DMS153 (cell line): ENCODE measurements at places on chromosomes 4 and X.
A peak's percentile ranks its signal among the peaks of the same experiment; 100 is the strongest.

GRCh38 chr4:17068891-17069290 is 170.4 kb upstream of the LDB2 start:
- DNase-seq: no peak

DNA sequence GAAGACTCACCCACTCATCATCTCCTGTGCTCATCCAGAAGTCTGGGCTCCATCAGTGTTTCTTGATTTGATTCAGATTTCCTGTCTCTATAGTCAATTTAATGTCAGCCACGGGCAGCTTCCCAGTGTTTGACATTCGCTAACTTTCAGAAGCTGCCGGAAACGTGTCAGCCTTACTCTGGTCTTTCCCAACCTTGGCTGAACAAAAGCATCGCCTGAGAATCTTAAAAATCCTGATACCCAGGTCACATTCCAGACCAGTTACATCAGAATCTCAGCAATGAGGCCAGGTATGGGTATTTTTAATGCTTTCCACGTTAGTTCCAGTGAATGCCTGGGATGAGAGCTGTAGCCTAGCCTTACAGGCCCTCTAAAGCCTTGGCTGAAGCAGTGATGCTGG is 233.8 kb downstream of the FRMPD4 start:
- no peak for DNase-seq

- DNase-seq: no peak
Observed at GRCh38 chr4:165085946-165086345, 26.7 kb downstream of the TMEM192 start.

- no peak for DNase-seq
Observed at GRCh38 chrX:47991263-47992094, 12.3 kb downstream of the ZNF182 start.

- no peak for DNase-seq
Observed at GRCh38 chr4:53313510-53313909, 52.4 kb downstream of the SCFD2 start.

DNA sequence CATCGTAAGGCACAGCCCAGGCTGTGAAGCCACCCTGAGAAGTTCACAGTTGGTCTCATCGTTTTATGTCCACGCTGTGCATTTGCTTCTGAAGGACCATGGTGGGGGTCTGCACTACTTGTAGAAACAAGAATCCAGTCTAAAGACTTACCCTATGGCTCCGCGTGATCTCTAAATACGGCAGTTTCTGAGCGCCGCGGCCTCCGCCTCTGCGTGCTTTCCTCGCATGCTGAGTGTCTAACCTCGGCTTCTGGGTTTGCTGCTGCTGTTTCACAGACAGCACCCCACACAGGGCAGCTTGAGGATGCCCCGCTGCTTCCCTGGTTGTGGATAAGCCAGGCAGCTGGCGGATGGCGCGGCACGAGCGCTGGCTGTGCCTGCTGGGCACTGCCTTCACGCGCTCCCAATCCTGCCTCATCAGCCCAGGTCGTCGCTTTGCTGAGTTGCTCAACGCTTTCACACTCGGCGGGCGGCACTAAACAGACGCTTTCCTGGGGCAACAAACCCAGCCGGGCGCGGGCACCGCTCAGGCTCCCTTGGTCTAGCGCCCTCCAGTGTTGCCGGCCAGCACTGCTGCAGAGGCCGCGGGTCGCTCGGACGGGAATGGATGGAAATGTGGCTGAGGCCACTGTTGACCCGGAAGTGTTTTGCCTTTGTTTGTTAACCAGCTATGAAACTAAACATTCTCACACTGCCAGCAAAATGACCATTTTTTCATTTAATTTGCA is 39.2 kb downstream of the FGFRL1 start:
- DNase-seq: no peak

GRCh38 chrX:23797371-23798128 is 14.6 kb downstream of the SAT1 start:
- peak; percentile 67 for DNase-seq

GRCh38 chr4:55078987-55079386 is 46.4 kb downstream of the KDR start:
- DNase-seq: no peak

- DNase-seq: no peak
Observed at GRCh38 chr4:151953795-151954372, 193.1 kb upstream of the GATB start.

DNA sequence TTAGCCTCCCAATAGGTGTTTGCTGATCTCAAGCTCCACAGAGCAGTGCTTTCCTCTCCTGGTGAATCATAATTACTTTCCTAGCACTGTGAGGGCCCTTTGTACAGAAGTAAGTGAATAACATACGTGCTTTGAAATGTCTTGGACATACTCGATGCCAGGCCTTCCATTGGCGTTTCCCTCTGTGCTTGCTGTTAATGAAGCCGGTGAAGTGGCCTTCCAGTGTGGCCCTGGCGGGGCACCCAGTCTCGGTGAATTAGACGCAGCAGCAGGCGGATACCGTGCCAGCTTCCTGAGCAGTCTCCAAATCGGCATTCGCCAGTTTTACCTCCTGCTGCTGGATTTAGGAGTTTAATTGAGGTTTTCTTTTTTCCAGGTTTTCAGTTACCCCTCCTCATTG is 132.3 kb downstream of the HMX1 start:
- DNase-seq: no peak
